ENCODE measurements at places on chromosomes 6 and 20. TPM values are rescaled to one million over a fixed set of nuclear protein-coding genes. Genes with fewer than 3 reads are reported as not detected.

The SH3BGRL2 gene
- 2.3 TPM for total RNA-seq

The CLPSL1 gene
- total RNA-seq, result not detected

The OR12D3 gene
- not detected for total RNA-seq

The BFSP1 gene
- total RNA-seq, result 9.7 TPM

The MTCH1 gene
- total RNA-seq, result 200 TPM

GRCh38 chr6:122222761-122223160 lies 176.7 kb upstream of the HSF2 start:
- no peak for DNase-seq

DNA sequence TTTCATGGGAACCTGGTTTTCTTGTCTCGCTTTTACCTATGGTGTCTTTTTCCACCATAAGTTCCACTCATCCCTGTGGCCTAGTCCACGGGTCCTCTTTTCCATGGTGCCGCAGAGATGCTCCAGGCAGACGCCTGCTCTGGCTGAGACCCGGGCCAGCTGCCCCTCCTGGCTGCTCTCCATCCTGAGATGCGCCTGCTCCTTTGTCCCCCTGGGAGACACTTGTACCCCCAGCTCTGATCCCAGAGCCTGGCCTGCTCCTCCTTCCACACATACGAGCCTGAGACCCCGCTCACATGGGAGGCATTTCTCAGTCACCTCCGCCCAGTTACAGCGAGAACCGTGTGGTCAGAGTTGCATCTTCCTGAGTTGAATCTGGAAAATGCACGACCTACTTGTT lies 29.6 kb downstream of the RNASET2 start:
- DNase-seq, result no peak

- peak; percentile 90 for DNase-seq
Measured at GRCh38 chr6:28212510-28213212, 12.4 kb upstream of the ZSCAN9 start.

GRCh38 chr20:13396022-13396421 lies 174.9 kb downstream of the ISM1 start:
- peak; percentile 10 for DNase-seq

DNA sequence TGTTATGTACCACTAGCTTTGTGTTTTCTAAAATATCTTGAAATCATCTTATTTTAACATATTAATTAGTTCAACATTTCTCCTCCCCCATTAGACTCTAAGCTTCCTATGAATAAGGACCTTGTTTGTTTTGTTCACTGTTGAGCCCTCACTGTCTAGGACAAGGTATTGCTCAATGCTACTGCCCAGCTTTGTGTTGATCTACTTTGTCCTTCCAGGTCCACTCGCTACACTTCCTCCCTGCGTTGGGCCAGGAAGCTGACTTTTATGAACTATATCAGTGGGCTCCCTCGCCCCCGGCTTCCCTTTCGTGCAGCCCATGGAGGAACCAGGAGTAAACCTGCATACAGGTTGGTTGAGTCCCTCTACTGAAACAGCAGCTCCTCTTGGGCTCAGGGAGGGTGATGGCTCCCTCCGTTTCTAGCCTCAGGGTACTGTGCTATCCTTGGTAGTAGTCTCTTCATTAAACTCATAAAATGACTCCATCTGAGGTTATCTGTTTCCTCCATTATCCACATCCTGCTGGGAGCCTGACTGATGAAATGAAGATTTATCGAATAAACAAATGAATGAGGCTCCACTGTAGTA lies 272.5 kb downstream of the CLIC5 start:
- DNase-seq, result no peak

DNA sequence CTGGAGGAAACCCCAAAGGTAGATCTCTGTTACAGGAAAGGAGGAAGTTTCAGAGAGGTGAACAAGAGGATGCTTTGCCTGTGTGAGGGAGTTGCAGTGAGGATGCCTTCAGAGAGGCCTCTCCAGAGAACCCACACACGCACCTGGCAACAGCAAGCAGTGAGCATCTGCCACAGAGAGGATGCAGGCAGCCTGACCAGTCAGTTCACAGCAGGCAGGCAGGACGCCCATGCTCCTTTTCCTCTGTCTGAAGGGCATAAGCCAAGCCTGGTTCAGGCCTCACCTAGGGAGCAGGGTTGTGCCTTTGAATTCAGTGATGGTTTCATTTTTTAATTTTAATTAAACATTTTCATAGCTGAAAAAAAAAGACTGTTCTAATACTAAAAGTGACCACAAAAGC lies 346.0 kb upstream of the MARCKS start:
- no peak for DNase-seq

DNA sequence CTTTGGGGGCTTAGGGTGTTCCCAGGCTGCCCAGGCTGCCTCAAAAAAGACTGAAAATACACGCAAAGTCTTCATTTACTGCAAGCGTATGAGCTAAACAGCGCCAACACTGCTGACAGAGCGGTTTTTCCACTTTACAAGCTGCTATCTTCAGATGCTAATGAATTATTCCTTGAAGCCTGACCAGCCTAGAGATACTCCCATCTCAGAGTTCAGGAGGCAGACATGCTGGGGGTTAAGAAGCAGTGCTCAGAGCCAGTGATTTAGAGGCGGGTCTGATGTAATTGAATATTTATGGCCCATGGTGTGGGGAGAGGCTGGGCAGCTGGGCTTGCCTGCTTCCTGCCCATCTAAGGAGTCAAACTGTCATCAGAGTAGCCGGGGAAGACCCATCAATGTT lies 241.4 kb downstream of the SLC24A3 start:
- DNase-seq, result no peak

DNA sequence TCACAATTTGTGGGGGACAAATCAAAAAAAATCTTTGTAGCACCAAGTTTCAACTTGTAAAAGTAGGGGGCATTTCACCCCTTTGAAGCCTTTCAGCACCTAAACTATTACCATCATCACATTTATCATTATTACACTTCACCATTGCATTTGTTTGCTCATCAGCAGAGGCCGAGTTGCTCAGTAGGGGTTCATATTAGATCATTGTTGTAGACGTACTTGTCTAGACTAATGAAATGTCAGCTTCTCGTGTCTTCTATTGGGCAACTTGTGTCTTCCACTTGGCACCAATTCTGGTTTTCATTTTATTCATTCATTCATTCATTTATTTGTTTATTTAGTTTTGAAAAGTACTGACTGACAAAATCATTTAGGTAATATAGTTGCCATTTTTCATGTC lies 338.3 kb upstream of the KCNQ5 start:
- DNase-seq, result no peak

DNA sequence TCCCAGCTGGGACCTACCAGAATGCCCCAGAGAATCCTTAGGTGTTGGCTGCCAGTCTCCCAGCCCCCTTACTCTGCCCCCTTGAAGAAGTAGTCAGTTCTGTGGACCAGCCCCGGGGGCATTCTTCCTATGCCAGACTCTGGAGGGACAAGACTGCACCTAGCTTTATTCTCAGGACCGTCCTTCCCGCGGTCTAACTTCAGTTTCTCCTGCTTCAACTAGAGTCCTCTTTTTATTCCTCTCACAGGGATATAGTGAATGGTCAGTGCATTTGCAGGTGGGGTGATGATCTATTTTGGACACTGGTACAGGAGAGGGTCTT lies 35.9 kb upstream of the MDFI start:
- no peak for DNase-seq

DNA sequence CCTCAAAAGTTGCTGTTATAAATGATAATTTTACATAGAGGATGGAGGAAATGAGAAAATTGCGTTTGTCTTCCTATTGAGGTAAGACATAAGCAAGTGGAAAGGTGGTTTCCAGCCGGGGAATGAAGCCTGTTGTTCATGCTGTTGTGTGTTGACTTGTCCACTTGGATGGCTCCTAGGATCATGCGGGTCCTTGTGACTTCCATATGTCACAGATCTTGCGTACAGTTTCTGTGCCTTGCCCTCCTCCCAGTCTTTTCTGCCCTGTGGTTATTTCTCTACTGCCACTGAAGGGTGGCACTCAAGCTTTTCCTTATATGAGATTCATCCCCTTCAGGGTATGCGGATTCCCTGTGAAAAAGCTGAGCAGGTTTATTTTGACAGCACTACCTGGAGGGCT lies 116.6 kb downstream of the CARMIL1 start:
- DNase-seq, result no peak

- DNase-seq, result no peak
Measured at GRCh38 chr20:49886571-49887213, 28.6 kb downstream of the SPATA2 start.

DNA sequence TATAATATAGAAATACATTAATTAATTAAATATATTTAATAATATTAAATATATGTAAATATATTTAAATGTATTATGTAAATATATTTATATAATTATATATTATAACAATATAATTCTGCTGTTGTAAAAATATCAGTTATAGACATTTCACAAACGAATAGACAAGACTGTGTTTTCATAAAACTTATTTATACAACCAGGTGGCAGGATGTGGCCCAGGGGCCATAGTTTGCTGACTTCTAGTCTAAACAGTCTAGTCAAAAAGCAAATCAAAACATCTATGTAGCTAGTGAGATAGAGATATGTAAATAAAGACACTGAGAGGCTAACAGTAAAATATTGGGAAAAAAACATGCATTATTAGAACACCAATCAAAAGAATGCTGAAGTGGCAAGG lies 136.4 kb downstream of the TBXT start:
- DNase-seq, result no peak

DNA sequence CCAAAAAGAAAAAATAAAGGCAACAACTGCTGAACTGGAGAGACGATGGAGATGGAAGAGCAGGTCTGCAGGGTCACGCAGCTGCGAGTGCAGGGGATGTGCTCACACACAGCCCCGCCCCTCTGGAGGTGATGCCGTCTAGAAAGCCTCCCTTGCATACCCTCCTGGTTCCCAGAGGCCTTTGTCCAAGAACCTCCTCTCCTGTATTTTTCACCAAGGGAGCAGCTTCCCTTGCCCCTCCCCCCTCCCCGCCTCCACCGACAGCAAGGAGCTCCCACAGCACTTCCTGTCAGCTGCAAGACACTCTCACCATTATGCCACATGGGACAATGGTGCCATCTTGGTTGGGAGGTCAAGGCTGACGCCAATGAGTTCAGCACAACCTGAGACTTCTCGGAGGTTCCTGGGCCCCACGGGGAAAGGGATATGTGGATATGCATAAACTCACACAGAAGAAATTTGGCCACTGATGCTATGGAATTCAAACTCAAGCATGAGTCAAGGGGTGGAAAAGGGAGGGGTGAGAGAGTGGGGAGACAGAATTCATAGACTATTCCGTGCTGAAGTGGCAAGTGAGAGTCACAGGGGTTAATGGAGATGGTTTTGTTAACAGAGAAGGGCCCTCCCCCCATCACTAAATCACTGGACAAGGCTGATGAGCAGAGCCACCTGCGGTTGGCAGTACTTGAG lies 132.9 kb downstream of the SCML4 start:
- DNase-seq, result peak; percentile 18

DNA sequence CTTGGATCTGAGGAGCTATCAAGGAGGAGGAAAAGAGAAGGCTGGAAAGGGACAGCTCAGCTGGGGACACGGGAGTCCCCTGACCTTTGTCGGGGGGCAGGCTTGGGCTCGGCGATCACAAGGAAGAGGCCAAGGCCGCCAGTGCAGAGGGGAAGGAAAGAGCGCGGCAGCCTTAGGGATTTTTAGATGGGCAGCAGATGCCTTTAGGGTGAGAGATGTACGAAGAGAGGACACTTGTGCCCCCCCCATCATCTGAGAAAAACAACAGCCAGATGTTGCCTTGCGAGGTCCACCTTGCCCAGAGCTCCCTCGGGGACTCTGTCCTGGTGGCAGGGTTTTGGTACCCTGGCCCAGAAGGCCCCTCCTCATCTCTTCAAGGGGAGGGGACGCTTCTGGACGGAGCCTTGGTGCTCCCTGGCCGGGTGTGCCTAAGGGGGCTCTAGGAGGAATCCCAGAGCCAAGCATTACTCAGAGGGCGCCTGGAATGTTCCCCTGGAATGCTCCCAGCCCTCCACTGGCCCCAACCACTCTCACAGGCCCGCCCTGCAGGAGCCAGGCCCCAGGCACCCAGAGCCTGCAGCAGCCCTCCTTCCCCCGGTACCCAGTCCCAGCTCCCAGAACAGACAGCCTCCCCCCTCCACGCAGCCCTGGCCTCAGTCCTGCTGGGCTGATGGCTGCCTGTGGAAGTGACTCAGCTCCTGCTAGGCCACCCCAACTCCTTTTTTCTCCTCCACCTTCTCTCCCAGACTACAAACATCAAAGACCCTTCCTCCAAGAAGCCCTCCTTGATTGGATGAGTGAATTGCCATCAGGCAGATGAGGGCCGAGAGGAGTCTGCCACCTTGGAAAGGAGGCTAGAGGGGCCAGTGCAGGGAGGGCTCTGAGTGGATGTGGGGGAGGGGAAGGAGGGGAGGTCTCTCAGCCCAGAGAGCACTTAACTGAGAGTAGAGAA lies 1.8 kb downstream of the ADAM33 start:
- DNase-seq, result peak; percentile 14
